ENCODE measurements at places on chromosomes 4 and X. TPM values are rescaled to one million over a fixed set of nuclear protein-coding genes. Genes with fewer than 3 reads are reported as not detected.

DNA sequence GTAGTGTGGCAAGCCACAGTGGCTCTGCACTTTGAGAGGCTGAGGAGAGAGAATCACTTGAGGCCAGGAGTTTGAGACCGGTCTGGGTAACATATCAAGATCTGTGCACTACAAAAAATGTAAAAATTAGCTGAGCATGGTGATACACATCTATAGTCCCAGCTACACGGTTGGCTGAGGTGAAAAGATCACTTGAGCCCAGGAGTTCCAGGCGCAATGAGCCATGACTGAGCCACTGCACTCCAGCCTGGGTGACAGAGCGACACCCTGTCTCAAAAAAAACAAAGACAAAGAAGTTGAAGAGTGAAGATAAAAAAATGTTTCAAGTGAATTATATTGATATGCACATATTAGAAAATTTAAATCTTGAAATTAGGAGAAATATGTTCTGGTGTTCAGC is 46.3 kb downstream of the SULT1B1 start:
- DNase-seq = no peak

Gene CT83
- not detected for polyA plus RNA-seq

GRCh38 chrX:125998432-125998831 is 167.7 kb downstream of the DCAF12L2 start:
- DNase-seq = no peak

- DNase-seq = no peak
These were observed 46.6 kb downstream of the AFM start for GRCh38 chr4:73528171-73528570.

GRCh38 chrX:12330841-12331240 is 192.6 kb downstream of the FRMPD4 start:
- DNase-seq = no peak
